ENCODE measurements at places on chromosomes 2 and 18.

GRCh38 chr18:46702471-46702870 lies 45.5 kb upstream of the LOXHD1 start:
- no peak overlapping the region for H3K4me3 ChIP-seq
- H3K27me3 ChIP-seq, result no peaks in the 10 kb centered on the region
- no peaks in the 10 kb centered on the region for H3K4me1 ChIP-seq

DNA sequence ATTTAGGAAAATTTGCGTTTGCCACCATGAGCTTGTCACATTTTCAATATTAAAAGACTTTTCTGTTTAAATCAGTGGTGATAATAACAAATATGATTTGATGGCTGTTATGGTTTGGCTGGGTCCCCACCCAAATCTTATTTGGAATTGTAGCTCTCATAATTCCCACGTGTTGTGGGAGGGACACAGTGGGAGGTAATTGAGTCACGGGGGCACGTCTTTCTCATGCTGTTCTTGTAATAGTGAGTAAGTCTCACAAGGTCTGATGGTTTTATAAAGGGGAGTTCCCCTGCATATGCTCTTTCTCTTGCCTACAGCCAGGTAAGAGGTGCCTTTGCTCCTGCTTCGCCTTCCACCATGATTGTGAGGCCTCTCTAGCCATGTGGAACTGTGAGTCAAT lies 83.4 kb upstream of the RGPD4 start:
- no peak overlapping the region for H3K4me3 ChIP-seq
- DNase-seq, result no peak
- H3K27me3 ChIP-seq, result no peaks in the 10 kb centered on the region
- no peaks in the 10 kb centered on the region for H3K4me1 ChIP-seq
- no peaks in the 10 kb centered on the region for H3K36me3 ChIP-seq

GRCh38 chr2:146370826-146371225 lies 1474.0 kb upstream of the ACVR2A start:
- no peak for DNase-seq
- H3K27ac ChIP-seq, result no peak overlapping the region
- no peaks in the 10 kb centered on the region for H3K36me3 ChIP-seq
- H3K4me3 ChIP-seq, result no peak overlapping the region
- H3K27me3 ChIP-seq, result no peaks in the 10 kb centered on the region

GRCh38 chr2:197710424-197711042 lies 5.4 kb downstream of the MARS2 start:
- no peaks in the 10 kb centered on the region for H3K36me3 ChIP-seq
- H3K27ac ChIP-seq, result no peak overlapping the region
- no peak overlapping the region for H3K4me3 ChIP-seq
- no peaks in the 10 kb centered on the region for H3K27me3 ChIP-seq
